Neural crest cell (in vitro differentiated cells): ENCODE measurements at places on chromosomes 6 and 20. TPM values are rescaled to one million over a fixed set of nuclear protein-coding genes. Genes with fewer than 3 reads are reported as not detected.

Gene LAMA2
- 0.47 and 1.1 TPM in 2 replicates for total RNA-seq

DNA sequence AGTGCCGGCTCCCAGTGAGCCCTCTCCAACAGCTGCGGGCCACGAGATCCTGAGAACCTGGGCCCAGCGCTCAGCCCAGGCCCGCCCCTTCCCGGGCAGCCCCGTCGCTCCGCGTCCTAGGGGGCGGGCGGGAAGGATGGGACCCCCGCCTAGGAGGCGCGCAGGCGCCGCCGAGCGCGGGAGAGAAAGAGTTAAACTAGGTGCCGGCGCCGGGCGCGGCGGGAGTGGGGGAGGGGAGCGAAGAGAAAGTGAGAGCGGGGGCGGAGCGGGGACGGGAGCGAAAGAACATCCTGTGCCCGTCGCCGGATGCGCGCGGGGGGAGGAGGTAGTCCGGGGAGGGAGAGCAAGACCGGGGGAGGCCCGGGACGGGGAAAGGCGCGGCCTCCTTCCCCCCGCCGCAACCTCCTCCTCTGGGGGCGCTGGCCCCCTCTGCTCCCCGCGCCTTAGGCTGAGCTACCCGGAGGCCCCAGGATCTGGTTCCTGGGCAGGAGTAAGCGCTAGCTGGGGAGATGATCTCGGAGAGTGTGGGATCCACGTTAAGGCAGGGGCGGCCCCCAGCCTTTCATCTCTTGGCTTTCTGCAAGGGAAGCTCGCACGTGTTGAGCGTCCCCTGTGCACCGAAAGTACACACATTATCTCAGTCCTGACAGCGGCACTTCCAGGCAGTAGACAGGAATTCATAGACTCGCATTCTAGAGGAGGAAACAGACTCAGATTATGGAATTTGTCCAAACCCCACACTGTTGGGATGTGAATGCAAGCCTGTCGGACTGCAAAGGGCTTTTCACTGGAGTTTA, 4.9 kb upstream of the ARMC12 start:
- peak; percentile 87 for DNase-seq

- no peak for DNase-seq
Measured at GRCh38 chr6:139372326-139373153, 1.9 kb downstream of the CITED2 start.

GRCh38 chr20:58209652-58210397, 18.6 kb downstream of the ANKRD60 start:
- peak; percentile 96 for DNase-seq

GRCh38 chr20:38344107-38344701, 2.1 kb upstream of the LBP start:
- DNase-seq, result no peak

GRCh38 chr20:64058536-64058935, 4.5 kb upstream of the TCEA2 start:
- DNase-seq, result no peak

DNA sequence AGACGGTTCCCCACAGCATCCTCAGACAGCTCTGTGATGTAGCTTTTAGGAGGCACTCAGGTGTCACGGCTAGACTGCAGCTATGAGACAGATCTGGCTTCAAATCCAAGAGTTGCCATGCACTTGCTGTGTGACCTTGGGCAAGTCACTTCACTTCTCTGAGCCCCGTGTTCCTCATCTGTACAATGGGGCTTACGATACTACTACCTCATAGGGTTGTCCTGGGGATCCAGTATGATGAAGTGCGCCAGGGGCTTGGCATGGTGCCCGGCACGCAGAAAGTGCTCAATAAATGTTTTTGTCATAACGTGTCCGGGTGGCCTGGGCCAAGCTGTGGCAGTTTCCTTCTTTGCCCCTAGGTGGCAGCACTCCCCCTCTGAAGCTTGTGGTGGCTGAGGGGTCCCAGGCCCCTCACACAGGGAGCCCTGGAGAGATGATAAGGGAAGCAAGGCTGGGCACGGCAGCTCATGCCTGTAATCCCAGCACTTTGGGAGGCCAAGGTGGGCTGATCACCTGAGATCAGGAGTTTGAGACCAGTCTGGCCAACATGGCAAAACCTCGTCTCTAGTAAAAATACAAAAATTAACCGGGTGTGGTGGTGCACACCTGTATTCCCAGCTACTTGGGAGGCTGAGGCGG, 19.1 kb upstream of the CHMP4B start:
- DNase-seq, result peak; percentile 84

GRCh38 chr6:170040906-170041305, 250.0 kb downstream of the DLL1 start:
- DNase-seq, result no peak

GRCh38 chr6:17093686-17094085, 8.2 kb upstream of the STMND1 start:
- no peak for DNase-seq

- no peak for DNase-seq
Measured at GRCh38 chr20:24823989-24824693, 124.9 kb upstream of the CST7 start.

GRCh38 chr20:6108330-6108729, 14.5 kb downstream of the FERMT1 start:
- no peak for DNase-seq

DNA sequence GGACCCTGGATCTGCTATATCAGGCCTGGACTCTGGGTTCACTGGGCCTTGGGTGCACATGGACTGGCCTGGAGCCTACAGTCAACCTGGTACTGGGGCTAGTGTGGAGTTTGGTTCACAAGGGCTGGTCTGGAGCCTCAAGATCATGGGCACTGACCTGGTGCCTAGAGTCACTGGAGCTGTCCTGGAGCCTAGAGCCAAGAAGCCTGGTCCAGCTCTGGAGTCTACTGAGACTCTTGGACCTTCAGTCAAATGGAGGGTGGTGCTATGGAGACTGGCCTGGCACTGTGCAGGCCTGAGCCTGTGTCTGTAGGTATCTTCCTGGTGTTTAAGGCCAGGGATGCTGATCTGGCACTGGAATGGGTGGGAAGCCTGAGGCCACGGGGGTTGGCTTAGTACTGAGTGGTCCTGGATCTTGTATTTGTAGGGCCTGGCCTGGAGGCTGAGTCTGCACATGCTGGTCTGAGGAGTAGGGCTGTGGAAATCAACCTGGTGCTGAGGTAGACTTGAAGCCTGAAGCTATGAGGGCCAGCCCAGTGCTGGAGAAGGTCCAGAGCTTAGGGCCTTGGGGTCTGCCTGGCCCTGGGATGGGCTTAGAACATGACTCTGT, 16.5 kb upstream of the WFDC9 start:
- no peak for DNase-seq

- no peak for DNase-seq
Measured at GRCh38 chr6:169495601-169496000, 206.2 kb downstream of the WDR27 start.
